ENCODE measurements at places on chromosomes 3 and 15.

DNA sequence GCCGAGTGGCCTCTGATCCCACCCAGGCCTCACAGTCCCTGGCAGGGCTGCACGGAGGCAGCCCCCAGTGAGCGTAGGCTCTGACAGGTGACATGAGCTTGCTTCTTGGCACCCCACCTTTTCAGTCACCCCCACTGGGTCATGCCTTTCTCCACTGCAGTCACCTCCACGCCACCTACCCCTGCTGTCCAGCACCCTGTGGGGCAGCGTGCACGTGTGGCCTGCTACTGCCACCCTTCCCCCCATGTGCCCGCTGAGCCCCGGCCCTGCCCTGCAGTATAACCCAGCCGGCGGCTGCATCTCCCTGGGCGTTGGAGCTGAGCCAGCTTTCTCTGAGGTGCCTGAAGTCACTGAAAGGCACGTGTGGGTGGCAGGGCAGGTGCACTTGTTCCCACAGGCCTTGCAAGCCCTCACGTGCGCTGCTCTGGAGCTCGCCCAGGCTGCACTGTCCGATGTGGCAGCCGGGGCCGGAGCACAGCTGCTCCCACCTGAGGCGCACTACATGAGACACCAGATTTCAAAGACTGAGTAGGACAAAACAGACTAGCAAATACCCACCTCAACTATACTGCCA, 65.6 kb downstream of the NIPA2 start:
- no peak for DNase-seq

- DNase-seq, result no peak
Observed at GRCh38 chr15:80596521-80596976, 98.6 kb upstream of the ABHD17C start.

DNA sequence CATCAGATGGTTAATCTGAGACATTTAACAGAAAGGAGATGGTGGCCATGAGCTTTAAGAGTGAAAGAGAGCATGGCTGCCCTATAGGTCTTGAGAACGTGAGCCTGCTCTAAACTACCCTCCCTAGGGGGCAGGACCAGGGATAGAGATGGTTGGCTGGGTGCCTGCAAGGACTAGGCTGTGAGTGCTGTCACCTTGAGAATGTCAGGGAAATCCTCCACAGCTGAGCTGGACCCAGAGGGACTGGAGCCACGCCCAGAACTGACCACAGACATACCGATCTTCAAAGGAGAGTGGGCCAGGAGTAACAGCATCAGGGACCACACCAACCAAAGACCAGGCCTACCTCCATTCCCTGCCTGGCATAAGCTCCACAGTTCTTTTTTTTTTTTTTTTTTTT, 53.6 kb upstream of the UBE2E1 start:
- no peak for DNase-seq

DNA sequence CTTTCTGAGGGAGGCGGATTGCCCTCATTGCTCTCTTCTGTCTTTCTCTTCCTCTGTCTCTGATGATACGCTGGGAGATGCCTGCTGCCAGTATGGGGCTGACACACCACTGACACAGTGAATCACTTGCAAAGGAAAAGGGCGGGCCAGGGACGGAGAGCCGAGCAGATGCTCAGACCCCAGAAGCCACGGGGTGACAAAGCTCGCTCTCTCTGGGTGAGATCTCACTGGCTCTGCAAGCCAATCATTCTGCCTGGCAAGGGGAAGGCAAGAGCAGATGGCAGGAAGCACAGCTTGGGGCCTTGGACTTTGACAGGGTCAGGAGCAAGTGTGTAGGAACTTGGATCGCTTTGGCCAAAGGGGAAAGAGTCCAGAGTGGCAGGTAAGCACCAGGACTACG, 198.7 kb downstream of the NTRK3 start:
- no peak for DNase-seq

Measured in stimulated activated CD4-positive, alpha-beta T cell treated with anti-CD3 and anti-CD28 coated beads, Interleukin-4, amount 100 ng/mL, for 4 hours (primary cell).